Heart right ventricle (tissue), 16 donors: ENCODE measurements at places on chromosomes 5 and 9. TPM values are rescaled to one million over a fixed set of nuclear protein-coding genes. Genes with fewer than 3 reads are reported as not detected.

The PCDHB11 gene
- 0.74 TPM for total RNA-seq

The CDH18 gene
- total RNA-seq = not detected

The SLC22A4 gene
- total RNA-seq = 0.39 TPM

The SPATA31C1 gene
- total RNA-seq = not detected

The PCDHA1 gene
- total RNA-seq = 0.09 TPM

The PCDHGC5 gene
- 3.5 TPM for total RNA-seq

The CD72 gene
- total RNA-seq = 6.8 TPM

The PTPDC1 gene
- total RNA-seq = 10.5 TPM

The DMRT3 gene
- not detected for total RNA-seq

The BRINP1 gene
- total RNA-seq = 1.0 TPM

The ZNF354C gene
- total RNA-seq = 5.5 TPM

The RAB3C gene
- total RNA-seq = 0.39 TPM

The NAIP gene
- 3.9 TPM for total RNA-seq

The SPEF2 gene
- total RNA-seq = 1.9 TPM

The RIC1 gene
- total RNA-seq = 8.6 TPM

DNA sequence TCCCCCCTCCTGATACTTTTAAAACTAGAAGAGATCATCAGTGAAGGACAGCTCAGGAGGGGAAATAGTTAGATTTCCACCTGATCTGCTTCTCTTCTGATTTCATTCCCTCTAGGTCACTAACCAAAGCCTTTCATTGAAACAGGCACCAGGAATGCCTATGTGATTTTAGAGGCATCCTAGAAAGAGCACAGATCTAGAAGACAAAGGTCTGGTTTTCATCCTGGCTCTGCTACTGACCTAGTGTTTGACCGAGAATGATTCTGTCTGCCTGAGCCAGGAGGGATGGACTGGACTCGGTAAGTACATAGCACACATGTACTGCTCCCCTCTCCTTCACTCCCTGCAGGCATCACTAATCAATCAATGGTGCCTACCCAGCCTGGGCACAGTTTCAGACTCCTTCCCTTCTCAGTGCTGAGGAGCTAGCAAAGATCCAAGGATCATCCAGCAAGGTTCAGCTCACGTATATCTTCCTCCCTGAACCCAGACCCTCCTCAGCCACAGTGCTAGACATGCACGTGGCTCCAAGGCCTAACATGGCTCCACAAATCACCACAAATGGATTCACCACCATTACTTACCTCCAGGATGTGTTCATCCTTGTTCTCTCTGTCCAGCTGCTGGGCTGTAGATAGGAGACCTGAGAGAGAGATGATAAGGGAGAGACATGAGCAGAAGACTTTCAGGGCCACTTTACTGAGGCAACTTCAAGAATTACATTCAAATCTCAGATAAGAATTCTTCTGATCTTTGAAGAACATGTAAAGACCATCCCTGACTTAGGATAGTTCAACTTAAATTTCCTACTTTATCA lies 35.2 kb downstream of the FAT2 start:
- DNase-seq = no peak
- H3K27ac ChIP-seq = no peak overlapping the region
- H3K36me3 ChIP-seq = no peaks in the 10 kb centered on the region
- no peaks in the 10 kb centered on the region for H3K27me3 ChIP-seq
- no peaks in the 10 kb centered on the region for H3K4me1 ChIP-seq
- no peak overlapping the region for H3K4me3 ChIP-seq

DNA sequence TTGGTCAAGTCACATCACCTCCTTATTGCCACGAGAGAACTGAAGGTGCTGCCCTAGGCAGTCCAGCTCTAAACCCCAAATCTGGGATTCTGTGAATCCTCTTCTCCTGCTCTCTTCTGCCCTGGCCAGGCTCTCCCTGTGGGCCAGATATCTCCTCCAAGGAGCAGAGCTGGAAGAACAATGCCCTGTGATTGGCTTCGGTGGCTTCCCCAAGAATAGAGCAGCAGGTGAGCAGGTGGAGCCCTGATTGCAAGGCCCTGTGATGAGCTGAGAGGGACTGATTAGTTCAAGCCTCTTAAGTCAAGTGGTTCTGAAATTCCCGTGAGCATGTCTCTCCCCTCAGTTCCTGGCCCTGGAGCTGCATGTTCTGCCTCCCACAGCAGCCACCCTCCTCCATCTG lies 175.3 kb upstream of the BRINP1 start:
- H3K27ac ChIP-seq = no peak overlapping the region
- peaks cover 3% of the 10 kb centered on the region for H3K27me3 ChIP-seq
- no peak overlapping the region for H3K4me3 ChIP-seq
- DNase-seq = no peak

- peak; percentile 28 for DNase-seq
- H3K36me3 ChIP-seq = no peaks in the 10 kb centered on the region
- peak overlapping the region; percentile 94 for H3K4me3 ChIP-seq
- no peaks in the 10 kb centered on the region for H3K27me3 ChIP-seq
- H3K27ac ChIP-seq = peak overlapping the region; percentile 93
Observed at GRCh38 chr5:180494510-180495181, 467 bp downstream of the CNOT6 start.

DNA sequence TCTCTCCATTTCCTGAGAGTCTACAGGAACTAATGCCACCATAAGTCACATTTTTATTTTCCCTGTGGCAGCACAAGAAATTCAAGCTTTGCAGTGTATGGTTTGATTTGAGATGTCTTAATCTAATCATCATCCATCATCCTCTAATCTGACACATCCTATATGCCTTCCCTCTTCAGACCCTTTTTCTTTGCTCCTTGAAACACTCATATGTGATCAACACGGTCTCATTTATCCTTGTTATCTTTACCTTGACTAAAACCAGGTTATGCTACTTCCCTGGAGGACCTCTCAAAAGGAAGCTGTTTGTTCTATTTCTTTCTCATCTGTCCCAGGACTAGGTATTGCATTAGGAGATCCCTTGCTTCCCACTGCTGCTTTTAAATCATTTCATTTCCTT lies 146.9 kb upstream of the MRPS30 start:
- no peak overlapping the region for H3K4me3 ChIP-seq
- no peak overlapping the region for H3K27ac ChIP-seq
- H3K36me3 ChIP-seq = no peaks in the 10 kb centered on the region
- DNase-seq = no peak

DNA sequence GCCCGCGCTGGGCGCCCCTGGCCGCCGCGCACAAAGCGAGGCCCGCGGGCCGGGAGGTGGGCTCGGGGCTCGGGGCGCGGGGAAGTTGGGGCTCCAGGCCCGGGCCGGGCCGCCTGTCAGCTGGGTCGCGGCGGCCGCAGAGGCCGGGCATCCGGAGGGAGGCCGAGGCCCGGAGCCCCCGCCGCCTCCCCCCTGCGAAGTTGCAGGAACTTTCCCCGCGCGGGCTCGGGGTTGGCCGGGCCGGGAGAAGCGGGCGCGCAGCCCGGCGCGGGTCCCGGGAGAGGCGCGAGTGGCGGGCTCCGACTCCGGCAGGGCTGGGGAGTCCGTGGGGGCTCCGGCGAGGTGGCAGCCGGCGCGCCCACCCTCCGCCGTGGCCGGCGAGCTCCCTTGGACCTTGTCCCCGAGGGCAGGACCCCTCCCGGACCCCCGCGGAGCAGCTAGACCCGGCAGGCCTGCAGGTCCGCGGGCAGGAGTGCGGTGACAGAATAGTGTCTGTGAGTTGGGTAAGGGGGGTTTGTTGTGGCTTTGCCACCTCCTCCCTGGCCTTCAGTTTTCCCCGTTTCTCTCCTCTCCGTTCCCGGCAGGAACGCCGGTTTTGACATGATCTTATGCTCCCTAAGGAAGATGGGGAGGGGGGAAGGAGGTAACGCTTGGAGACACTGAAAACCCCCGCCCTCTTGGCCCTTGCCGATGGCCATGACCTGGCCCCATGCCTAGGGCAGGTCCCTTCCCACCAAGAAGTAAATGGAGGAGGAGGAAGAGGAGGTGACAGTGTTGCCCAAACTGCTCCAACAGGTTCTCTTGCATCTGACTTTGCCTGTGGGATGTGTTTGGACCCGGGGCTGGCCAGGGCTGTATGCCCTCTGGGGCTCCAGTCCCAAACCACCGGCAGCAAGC lies 942 bp downstream of the PHF2 start:
- H3K4me3 ChIP-seq = peak overlapping the region; percentile 79
- H3K27ac ChIP-seq = peak overlapping the region; percentile 91
- H3K4me1 ChIP-seq = peaks cover 57% of the 10 kb centered on the region
- DNase-seq = peak; percentile 57
- H3K36me3 ChIP-seq = no peaks in the 10 kb centered on the region
- no peaks in the 10 kb centered on the region for H3K27me3 ChIP-seq

DNA sequence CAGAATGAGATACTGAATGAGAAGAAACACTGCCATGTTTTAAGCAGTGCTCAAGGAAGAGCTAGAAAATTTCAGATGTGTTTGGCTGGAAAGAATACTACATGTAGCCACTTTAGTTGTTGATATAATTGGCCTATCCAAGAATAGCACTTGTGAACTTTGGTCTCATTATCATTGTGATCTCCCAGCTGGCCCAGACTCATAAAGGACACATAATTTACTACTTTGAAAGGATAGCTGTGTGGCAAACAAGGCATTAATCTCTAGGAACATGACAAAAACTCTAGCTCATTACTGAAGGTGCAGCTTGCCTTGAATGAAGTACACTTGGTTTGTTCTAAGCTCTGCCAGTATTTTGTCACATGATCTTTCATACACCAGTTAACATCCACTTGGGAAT lies 356.3 kb downstream of the CSNK1G3 start:
- H3K4me3 ChIP-seq = no peak overlapping the region
- no peaks in the 10 kb centered on the region for H3K27me3 ChIP-seq
- H3K36me3 ChIP-seq = no peaks in the 10 kb centered on the region
- DNase-seq = no peak

- H3K27me3 ChIP-seq = no peaks in the 10 kb centered on the region
- no peak for DNase-seq
- H3K36me3 ChIP-seq = no peaks in the 10 kb centered on the region
- no peak overlapping the region for H3K4me3 ChIP-seq
- no peak overlapping the region for H3K27ac ChIP-seq
Observed at GRCh38 chr5:34895641-34896419, 19.5 kb downstream of the RAD1 start.

GRCh38 chr9:87530716-87531115 lies 33.0 kb downstream of the DAPK1 start:
- no peak overlapping the region for H3K4me3 ChIP-seq
- H3K4me1 ChIP-seq = peaks cover 15% of the 10 kb centered on the region
- no peaks in the 10 kb centered on the region for H3K27me3 ChIP-seq
- no peaks in the 10 kb centered on the region for H3K36me3 ChIP-seq

GRCh38 chr9:104456831-104457230 lies 47.2 kb upstream of the OR13F1 start:
- H3K4me3 ChIP-seq = no peak overlapping the region
- H3K4me1 ChIP-seq = no peaks in the 10 kb centered on the region
- no peak for DNase-seq
- H3K27me3 ChIP-seq = no peaks in the 10 kb centered on the region
- H3K27ac ChIP-seq = no peak overlapping the region

DNA sequence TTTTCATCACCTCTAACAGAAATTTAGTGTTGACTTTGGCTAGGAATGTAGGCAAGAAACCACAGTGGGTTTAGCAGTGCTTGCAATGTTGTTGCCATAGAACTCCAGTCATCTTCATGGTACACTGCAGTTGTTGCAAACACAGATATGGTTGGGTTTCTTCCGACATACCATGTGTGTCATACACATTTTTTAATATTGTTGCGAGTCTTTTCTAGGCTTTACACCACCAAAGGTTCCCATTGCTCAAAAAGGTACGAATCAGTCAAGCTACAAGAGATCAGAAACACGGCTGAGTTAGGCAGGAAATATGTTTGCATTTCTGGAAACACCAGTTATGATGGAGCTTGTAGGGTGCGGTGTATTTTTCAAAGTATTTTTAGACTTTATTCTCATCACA lies 172.4 kb downstream of the SYK start:
- H3K36me3 ChIP-seq = no peaks in the 10 kb centered on the region
- H3K4me1 ChIP-seq = no peaks in the 10 kb centered on the region
- H3K4me3 ChIP-seq = no peak overlapping the region
- no peak for DNase-seq

- no peak overlapping the region for H3K27ac ChIP-seq
- H3K4me1 ChIP-seq = no peaks in the 10 kb centered on the region
- no peak for DNase-seq
- no peaks in the 10 kb centered on the region for H3K36me3 ChIP-seq
- H3K4me3 ChIP-seq = no peak overlapping the region
- no peaks in the 10 kb centered on the region for H3K27me3 ChIP-seq
Observed at GRCh38 chr5:11311272-11311671, 550.2 kb upstream of the DAP start.

DNA sequence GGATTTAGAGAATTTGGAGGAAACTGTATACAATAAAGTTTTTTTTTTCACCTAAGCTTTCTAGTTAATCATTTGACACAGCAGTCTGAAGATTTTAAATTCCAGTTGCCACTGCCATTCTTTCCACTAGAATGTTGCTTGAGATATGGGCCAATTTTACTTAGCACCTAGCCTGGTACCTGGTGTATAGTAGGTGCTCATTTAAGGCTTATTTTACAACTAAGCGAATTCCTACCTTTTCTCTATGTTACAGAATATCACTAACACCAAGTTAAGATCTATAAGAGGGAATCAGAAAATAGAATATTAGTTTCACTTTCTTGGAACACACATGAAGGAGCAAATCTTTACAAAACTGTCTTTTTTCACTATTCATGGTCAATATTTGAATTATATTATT lies 3.2 kb upstream of the DDX4 start:
- DNase-seq = no peak
- H3K27me3 ChIP-seq = no peaks in the 10 kb centered on the region
- H3K4me3 ChIP-seq = no peak overlapping the region
- no peaks in the 10 kb centered on the region for H3K36me3 ChIP-seq

GRCh38 chr5:78569441-78569840 lies 79.1 kb downstream of the LHFPL2 start:
- no peak overlapping the region for H3K4me3 ChIP-seq
- H3K27me3 ChIP-seq = no peaks in the 10 kb centered on the region
- no peak overlapping the region for H3K27ac ChIP-seq
- no peak for DNase-seq

- no peak overlapping the region for H3K4me3 ChIP-seq
- H3K4me1 ChIP-seq = no peaks in the 10 kb centered on the region
- no peaks in the 10 kb centered on the region for H3K36me3 ChIP-seq
- H3K27me3 ChIP-seq = no peaks in the 10 kb centered on the region
- DNase-seq = no peak
- H3K27ac ChIP-seq = no peak overlapping the region
Observed at GRCh38 chr5:18159331-18159730, 525.1 kb downstream of the TAF11L14 start.

GRCh38 chr5:81904166-81904565 lies 67.7 kb upstream of the ATG10 start:
- no peak overlapping the region for H3K27ac ChIP-seq
- H3K36me3 ChIP-seq = no peaks in the 10 kb centered on the region
- H3K27me3 ChIP-seq = no peaks in the 10 kb centered on the region
- H3K4me1 ChIP-seq = peaks cover 19% of the 10 kb centered on the region
- DNase-seq = no peak

DNA sequence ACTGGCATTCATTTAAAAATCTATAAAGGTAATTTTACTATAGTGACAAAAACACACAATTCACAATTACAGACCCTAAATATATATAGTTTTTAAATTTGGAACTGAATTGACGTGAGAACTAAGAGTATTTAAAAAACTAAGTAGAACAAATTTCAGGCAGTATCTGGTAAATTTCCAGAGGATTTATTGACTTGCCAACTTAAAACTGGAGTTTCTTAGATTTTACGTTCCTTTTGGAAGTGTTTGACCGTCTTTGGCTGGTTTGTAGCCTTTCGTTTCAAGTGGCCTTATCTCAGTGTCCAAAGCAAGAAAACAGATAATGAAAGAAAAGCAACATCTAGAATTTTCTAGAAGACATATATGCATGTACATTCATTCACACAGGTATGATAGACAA lies 234.4 kb upstream of the VLDLR start:
- H3K27ac ChIP-seq = no peak overlapping the region
- H3K4me3 ChIP-seq = no peak overlapping the region
- no peak for DNase-seq
- no peaks in the 10 kb centered on the region for H3K27me3 ChIP-seq
- no peaks in the 10 kb centered on the region for H3K36me3 ChIP-seq
